ENCODE measurements at places on chromosomes 1 and 21. TPM values are rescaled to one million over a fixed set of nuclear protein-coding genes. Genes with fewer than 3 reads are reported as not detected.

NUDT4B gene
- 17.3 TPM for total RNA-seq

OR6N1 gene
- total RNA-seq: not detected

GUCA2B gene
- total RNA-seq: not detected

TMEM82 gene
- not detected for total RNA-seq

CLEC20A gene
- total RNA-seq: 0.08 TPM

TCHHL1 gene
- not detected for total RNA-seq

RO60 gene
- total RNA-seq: 102 TPM

IKBKE gene
- 13.9 TPM for total RNA-seq

NBPF11 gene
- total RNA-seq: 4.0 TPM

ARL8A gene
- total RNA-seq: 14.5 TPM

SEMA4A gene
- total RNA-seq: 1.2 TPM

IVL gene
- total RNA-seq: not detected

YBEY gene
- total RNA-seq: 10.8 TPM

OR2T11 gene
- not detected for total RNA-seq

HHIPL2 gene
- total RNA-seq: 0.35 TPM
